Cortex of kidney (tissue), 1 donor: ENCODE measurements at places on chromosomes 4 and X.

DNA sequence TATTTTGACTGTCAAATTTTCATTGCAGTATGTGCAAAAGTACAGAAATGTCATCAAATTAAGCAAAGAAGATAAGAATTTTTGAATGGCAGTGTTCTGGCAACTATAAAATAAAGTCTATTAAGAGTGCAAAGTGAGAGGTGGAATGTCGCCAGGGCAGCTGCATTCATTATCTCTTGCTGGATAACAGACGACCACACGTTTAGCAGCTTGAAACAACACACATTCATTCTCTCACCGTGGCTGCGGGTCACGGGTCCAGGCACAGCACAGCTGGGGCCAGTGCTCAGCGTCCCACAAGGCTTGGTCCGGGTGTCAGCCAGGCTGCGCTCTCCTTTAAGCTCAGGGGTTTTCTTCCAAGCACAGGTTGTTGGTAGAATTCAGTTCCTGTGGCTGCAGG is 113.9 kb downstream of the GPR143 start:
- DNase-seq, result no peak

- DNase-seq, result no peak
These were observed 613.6 kb downstream of the DMD start for GRCh38 chrX:32597777-32598176.

GRCh38 chrX:82412858-82413257 is 1095.2 kb upstream of the POU3F4 start:
- DNase-seq, result no peak

DNA sequence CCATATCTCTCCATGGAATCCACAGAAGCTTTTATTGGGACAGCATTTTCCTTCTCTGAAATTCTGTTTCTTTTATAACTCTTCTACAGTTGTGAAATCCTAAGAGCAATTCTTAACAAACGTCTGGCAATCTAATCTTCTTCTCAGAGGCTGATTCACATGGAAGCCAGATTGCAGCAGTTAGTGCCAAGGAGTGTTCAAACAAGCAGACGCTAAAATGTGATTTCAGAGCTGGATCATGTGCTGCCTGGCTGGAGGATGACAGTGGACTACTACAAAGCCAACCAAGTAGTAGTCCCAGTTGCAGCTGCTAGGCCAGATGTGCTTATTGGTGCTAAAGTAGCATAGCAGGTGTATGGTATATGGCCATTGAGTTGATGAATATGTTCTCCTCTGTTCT is 27.7 kb upstream of the GLRB start:
- no peak for DNase-seq

- no peak for DNase-seq
These were observed 118.8 kb downstream of the SMIM20 start for GRCh38 chr4:26032630-26033317.

- DNase-seq, result no peak
These were observed 559 bp upstream of the PCDH18 start for GRCh38 chr4:137532869-137533236.

DNA sequence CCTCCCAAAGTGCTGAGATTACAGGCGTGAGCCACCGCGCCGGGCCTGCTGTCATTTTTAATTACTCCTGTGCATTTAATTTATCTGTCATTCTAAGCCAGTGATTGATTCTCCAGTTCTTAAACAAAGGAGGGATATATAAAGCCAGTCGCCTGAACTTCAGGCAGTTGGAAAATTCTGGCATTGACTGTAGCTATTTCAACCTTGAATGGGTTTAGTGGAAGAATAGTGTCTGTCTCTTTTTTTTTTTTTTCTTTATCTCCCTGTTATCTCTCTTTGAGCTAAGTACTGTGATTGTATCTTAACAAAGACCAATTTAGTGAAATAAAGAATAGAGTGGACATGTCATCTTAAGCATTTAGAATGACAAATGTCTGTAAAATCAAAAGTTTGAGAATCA is 11.0 kb downstream of the NEIL3 start:
- DNase-seq, result no peak

- no peak for DNase-seq
These were observed 7.4 kb upstream of the HPRT1 start for GRCh38 chrX:134452596-134452995.

DNA sequence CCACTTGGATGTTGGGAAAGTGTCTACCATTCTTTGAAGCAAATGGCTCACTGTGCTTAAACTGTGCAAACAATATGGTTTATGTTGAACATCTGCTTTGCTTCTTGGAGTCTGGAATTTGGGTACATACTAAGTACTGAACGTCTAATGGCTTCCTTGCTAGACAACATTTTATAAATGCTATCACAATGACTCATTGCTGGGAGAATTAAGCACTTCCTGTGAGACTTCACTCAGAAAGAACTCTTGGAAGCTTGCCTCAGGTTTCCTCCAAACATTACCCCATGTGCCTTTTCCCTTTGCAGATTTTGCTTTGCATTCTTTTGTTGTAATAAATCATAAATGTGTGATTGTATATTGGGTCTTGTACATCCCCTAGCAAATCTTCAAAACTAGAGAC is 139.7 kb downstream of the PACRGL start:
- DNase-seq, result no peak

GRCh38 chrX:110331444-110332030 is 13.7 kb upstream of the AMMECR1 start:
- DNase-seq, result no peak

DNA sequence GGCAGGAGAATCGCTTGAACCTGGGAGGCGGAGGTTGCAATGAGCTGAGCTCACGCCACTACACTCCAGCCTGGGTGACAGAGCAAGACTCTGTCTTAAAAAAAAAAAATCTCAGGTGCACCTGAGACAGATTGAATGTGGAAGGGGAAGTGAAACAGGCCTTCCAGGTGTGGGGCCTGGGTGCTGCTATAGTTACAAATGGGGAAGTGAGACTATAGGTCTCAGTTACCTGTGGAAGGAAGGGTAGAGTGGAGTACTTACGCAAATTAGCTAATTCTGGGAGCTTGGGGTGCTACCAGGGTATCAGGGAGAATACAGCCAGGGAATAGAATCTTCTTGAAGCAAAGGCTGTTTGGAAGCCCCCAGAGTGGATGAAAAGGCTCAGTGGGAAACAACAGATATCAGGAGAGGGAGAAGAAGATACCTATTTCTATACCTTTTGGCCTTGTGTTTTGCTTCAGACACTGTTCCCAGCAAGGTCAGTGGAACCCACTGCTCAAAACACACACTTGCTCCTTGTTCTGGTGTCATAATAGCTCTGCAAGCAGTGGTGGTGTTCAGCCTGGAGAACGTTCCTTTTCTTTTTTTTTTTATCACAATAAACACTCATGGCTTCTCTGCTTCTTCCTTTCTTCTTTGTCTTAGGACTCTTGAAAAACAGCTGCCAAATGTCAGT is 7.0 kb downstream of the CD38 start:
- DNase-seq, result no peak

- DNase-seq, result no peak
These were observed 1.0 kb upstream of the DCK start for GRCh38 chr4:70992391-70992881.

- DNase-seq, result no peak
These were observed 223.3 kb upstream of the MAB21L2 start for GRCh38 chr4:150358691-150359090.

- no peak for DNase-seq
These were observed 120.9 kb downstream of the ANKRD50 start for GRCh38 chr4:124591637-124592036.

DNA sequence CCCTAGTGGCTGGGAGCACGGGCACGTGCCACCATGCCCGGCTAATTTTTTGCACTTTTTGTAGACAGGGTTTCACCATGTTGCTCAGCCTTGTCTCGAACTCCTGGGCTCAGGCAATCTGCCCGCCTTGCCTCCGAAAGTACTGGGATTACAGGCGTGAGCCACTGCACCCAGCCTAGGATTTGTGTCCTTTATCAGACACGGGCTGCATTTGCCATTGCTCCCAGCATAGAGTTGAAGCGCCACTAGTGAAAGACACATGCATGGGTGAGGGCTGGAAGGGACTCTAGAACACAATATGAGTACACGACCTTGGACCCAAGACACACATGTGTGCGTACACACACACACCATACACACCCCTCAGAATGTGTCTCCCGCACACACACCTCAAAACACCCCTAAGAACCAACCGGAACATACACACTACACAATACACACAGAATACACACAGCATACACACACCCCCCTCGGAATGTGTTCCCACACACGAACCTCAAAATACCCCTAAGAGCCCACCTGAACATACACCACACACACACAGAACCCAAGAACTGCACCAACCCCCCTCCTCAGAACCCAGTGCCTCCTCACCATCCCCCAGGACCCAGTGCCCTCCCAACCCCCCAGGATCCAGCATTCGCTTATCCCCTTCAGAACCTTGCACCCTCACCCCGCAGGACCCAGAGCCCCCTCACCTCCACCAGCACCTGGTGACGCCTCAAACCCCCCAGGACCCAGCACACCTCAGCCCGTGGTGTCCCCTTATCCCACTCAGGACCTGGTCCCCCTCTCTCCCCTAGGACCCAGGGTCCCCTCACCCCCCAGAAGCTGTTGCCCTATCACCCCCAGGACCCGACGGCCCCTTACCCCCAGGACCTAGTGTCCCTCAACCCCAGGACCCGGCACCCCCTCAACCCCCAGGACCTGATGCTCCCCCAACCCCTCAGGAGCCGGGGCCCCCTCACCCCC is 1.0 kb downstream of the TNIP2 start:
- DNase-seq, result no peak

- no peak for DNase-seq
These were observed 91.4 kb upstream of the MAD2L1 start for GRCh38 chr4:120158046-120158445.

- no peak for DNase-seq
These were observed 62.4 kb upstream of the WDFY3 start for GRCh38 chr4:85028910-85029309.

GRCh38 chr4:155079871-155080270 is 128.6 kb upstream of the NPY2R start:
- DNase-seq, result no peak

DNA sequence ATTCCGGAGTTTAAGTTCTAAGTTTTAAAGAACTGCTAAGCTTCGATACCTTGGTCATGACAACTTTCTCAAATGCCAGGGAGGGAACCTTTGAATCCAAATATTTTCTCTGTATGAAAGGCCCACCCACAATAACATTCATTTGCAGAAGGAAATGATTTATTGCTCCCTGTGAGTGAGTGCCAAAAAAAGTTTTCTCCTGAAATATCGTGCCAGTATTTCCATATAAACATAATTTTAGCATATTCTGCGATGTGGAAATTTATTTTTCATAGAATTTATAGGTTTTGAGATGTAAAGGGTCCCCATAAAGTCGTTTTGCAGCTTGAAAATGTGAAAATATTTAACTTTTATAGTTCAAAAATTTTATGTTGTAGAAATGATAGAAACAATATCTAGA is 53.9 kb downstream of the BMPR1B start:
- no peak for DNase-seq

GRCh38 chrX:11197671-11198070 is 86.5 kb downstream of the HCCS start:
- DNase-seq, result no peak

DNA sequence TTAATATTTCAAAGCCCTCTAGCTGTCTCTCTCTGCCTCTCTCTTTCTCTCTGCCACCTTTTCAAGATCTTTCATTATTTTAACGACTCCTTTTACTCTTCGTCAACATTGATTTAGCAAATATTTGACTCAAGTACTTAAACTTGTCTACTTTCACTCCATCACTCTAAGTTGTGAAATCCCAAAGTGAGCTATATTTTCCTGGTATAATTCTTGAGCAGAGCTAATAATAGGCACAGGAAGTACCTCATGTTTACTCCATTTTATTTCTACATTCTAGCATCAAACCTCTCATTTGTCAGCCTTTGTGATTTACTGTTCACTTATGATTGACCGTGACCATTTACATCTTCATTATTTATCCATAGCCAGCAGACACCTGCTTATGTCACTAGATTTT is 482.5 kb downstream of the RPA4 start:
- DNase-seq, result no peak

DNA sequence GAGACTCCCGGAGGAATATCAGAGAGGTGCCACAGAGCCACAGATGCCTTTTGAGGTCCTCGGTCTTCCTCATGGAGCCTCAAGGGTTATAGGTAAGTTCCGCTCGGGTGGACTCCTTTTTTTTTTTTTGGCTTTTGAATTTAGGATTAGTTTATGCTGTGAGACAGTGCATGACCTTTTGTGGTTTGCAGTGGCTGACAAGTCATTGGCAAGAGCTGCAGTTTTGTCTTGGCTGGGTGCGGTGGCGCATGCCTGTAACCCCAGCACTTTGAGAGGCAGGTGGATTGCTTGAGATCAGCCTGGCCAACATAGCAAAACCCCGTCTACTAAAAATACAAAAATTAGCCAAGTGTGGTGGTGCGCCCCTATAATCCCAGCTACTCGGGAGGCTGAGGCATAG is 4.5 kb upstream of the GRSF1 start:
- DNase-seq, result no peak

- DNase-seq, result no peak
These were observed 185.5 kb upstream of the PSAPL1 start for GRCh38 chr4:7620086-7620813.

DNA sequence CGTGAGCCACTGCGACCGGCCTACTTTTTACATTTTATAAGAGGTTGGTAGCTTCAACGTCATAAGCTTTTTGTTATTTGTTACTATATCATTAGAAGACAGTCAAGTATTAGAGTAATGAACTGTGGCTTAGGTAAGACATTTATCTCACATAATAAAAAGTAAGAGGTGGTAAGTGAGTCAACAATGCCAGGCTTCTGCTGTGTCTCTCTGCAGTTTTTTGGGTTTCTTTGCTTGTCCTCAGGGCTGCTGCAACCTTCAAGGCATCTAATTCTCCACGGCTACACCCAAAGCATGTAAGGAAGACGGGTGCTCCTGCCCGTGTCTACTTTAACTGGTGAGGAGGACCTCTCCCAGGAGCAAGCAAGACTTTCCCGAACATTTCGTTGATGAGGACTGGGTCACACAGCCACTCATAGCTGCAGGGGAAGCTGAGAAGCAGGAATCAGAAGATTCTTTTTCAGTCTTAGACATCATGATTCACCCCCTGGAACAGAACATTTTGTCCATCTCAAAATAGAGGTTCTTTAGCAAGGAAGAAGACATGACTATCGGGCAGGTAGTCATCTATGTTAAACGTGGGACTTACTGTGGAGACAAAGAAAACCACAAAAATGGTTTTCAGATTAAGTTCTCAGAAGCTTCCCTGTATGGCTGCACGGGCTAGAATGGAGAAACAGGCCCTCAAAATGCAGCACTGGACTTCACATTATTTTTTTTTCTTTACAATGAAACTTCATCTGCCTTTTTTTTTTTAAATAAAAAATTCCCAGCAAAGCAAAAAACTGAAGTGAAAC is 13.0 kb upstream of the RHOH start:
- no peak for DNase-seq

GRCh38 chr4:689723-690122 is 772 bp upstream of the SLC49A3 start:
- DNase-seq, result no peak

DNA sequence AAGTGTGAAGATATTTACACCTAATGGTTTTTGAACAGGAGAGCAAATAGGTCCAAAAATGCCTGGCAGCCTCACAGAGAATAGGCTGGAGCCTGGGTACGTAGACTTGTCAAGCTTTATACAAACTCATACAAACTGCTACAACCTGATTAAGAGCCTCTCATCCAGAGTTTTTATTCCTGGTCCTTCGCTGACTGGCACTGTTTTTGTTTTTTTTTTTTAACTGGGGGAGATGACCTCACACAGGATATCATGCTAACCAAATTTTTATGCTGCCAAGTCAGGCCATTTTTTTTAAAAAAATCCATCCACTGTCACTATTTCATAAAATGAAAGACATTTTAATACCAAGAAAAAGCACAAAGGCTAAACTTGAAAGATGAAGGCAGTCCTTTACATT is 1.9 kb downstream of the FAM114A1 start:
- no peak for DNase-seq

GRCh38 chr4:179803857-179804256 is 2361.6 kb upstream of the AGA start:
- DNase-seq, result no peak
